ENCODE measurements at places on chromosomes 7 and 10.

DNA sequence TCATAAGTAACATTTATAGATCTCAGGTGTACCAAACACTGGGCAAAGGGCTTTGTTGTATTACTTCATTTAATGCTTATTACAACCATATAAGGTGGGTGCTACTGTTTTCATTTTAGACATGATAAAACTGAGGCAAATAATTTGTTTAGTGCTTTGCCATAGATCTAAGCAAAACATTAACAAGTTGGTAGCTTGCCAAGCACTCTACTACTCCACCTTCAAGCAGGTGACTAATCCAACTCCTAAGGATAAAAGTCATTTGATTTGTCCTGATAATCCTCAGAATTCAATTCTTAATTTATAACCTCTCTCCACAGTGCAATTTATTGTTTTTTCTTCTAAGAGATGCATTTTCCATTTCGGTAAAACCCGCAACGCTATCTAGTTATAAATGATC, 646.4 kb downstream of the GRM8 start:
- no peak for DNase-seq

DNA sequence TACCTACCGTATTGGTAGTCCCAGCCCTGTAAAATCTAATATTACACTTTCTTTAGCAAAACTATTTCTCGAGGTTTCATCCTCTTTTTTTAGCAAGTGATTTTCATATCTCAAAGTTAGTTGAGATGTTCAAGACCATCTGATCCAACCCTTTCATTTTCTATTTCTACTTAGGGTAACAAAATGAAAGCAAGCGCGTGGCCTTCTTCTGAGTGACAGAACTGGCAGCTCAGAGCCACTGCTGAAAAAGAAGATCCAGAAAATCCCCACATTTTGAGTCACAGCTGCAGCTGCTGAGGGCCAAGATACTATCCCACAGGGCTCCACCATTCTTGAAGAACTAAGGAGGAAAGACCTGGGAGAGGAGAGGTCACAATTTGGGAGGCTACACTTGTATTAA, 24.8 kb upstream of the ZNF800 start:
- DNase-seq: no peak

DNA sequence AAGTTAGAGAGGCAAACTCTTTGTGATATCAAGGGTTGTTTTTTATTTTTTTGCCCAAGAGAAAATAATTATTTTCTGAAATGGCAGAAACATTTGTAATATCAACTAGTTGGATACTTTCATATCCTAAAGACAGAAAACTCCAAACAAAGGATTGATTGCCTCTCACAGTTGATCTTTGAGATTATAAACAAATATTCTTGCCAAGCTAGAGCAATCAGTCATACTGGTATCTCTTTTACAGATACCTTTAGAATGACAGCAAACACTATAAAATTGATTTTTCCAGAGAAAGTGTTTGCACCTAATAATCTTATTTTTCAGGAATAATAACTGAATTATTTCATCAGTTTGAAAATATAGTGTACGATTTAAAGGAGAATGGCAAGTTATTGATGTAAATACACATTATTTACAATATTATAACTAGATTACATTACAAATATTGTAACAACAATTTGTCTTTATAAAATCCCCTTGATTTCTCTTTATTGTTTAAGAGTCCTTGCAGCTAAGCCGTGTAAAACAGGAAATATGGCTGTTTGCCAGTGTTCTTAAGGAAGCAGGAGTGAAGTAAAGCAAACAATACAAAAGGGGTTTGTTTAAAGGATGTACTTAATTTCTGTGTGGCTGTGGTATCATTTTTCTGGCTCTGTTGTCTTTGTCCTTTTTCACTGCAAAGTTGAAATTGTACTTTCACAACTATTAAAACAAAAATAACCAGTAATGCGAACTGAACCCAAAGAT, 58.4 kb downstream of the MAPK8 start:
- DNase-seq: no peak

DNA sequence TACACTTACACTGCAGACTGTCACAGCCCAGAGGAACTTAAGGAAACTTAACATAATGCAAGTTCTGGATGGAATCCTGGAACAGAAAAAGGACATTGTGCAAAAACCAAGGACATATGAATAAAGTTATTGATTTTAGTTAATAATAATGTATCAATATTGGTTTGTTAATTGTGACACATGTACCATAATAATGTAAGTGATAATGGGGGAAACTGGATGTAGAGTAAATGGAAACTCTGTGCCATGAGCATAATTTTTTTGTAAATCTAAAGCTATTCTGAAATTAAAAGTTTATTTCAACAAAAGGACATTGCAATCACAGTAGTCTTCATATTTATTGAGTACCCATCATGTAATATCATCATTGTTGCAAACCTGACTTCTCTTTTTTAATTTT, 107.2 kb downstream of the VTI1A start:
- no peak for DNase-seq

GRCh38 chr10:79059859-79060379, 8.8 kb upstream of the ZMIZ1 start:
- no peak for DNase-seq

DNA sequence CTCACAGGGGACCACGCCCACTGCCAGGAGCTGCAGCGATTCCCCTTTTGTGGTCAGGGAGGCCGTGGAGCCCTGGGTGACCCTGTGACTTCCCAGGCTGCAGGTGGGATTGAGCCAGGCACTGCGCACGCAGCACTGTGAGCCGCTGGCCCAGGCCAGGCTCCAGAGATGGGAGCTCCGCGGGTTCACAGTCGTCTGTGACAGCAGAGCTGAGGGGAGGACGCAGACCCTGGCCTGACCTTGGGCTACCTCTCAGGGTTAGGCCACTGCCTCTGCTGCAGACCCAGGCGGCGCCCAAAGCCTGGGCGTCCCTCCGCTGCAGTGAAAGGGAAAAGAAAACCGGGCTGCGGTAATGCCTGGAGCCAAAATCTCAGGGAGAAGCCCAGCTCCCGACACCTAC, 107.5 kb upstream of the GPR26 start:
- DNase-seq: no peak

GRCh38 chr7:130956417-130957136, 222.6 kb upstream of the KLF14 start:
- no peak for DNase-seq

GRCh38 chr7:33129806-33130153, 416 bp downstream of the BBS9 start:
- no peak for DNase-seq

GRCh38 chr10:110387983-110388686, 83.4 kb upstream of the SMNDC1 start:
- DNase-seq: no peak

DNA sequence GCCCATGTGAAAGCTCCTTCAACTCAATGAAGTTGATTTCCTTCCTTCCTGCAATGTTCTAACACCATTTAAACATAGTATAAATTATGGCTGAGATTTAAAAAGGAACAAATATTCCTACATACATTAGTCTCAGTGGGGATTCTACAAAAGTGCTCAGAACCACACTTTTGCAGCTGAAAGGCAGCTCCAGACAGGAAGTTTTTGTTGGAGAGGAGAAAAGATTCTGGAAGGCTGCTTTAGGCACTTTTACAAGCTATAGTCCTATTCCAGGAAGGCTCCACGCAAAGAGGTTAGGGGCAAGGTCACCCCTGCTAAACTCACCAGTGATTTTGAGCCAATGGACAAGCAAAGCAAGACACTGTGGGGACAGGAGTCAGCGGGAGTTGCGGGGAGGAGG, 179.2 kb upstream of the CDCA7L start:
- DNase-seq: no peak

GRCh38 chr10:47383261-47384147, 589 bp downstream of the ZNF488 start:
- no peak for DNase-seq

GRCh38 chr7:159142199-159142598, 2.5 kb downstream of the VIPR2 start:
- DNase-seq: no peak

DNA sequence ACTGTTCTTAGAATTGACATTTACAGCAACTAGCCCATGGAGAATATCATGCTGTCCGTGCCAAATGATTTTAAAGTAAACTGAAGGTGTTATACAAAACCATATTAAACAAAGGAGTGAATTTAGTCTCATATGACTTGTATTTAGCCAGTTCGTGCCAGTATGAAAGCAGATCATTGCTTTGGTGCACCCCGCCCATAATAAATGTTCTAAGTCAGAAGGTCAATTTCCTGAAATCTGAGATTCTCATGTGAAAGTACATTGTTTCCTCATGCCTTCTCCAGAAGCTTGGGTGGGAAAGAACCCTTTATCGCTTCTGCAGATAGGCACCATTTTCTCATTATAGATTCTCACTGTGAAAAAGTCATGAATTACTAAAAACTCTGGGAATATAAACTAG, 106.4 kb downstream of the CAMK1D start:
- no peak for DNase-seq

- DNase-seq: no peak
Observed at GRCh38 chr7:157983502-157984422, 603.9 kb downstream of the PTPRN2 start.

GRCh38 chr10:3260066-3260834, 87.7 kb upstream of the PITRM1 start:
- no peak for DNase-seq

- DNase-seq: no peak
Observed at GRCh38 chr7:114086537-114086913, 167.7 kb upstream of the PPP1R3A start.

- no peak for DNase-seq
Observed at GRCh38 chr10:114638821-114639625, 19.1 kb downstream of the ABLIM1 start.

- DNase-seq: no peak
Observed at GRCh38 chr7:155453296-155454182, 4.4 kb upstream of the EN2 start.

GRCh38 chr7:133040674-133041073, 41.2 kb downstream of the CHCHD3 start:
- no peak for DNase-seq

DNA sequence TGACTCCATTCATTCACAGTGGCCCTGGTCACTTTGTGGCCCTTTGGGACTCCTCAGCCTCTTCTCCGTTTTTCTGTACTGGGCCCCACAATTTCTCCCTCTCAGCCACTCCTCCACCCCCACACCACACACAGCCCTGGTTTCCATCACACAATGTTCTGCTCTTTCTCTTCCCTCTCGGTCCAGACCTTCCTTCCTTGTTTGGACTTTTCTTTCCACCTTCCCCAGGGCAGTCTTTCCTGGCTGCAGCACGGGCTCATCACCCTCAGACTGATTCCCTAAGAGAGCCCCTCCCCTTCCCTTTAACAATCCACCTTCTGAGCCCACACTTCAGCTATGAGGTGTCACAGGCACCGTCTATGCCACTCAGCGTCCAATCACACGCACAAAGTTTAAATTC, 25.7 kb downstream of the CPXM2 start:
- DNase-seq: no peak

- no peak for DNase-seq
Observed at GRCh38 chr10:129954492-129955315, 9.4 kb downstream of the EBF3 start.

DNA sequence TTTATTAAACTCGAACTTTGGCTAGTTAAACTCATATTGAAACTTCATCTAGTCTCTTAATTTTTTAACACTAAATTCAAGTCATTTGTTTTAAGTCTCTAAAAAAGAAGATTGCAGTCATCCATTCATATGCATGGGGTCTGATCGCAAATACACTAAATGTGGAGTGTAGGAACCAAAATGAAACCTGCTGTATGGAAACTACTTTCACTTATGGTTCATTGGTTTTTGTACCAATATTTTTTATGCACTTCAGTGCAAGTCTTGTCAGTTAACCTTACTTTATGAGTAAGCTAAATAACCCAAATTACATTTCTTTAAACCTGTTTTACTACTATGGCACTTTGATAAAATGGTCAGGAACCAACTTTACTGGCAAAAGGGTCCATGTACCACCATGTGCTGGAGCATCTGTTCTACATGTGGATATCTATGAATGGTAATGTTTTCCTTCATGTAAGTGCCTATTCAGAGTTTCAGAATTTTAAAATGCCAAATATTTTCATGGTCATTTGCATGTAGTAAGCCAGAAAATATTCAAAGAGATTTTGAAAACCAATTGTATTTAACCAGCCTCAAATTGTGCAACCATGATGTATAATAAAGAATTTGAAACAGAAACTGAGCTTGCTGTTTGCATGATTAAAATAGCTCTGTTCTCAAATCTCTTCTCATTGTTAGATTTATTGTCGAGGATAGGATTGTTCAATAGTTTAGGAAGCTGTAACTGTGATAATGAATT, 7.6 kb upstream of the SUPV3L1 start:
- no peak for DNase-seq

DNA sequence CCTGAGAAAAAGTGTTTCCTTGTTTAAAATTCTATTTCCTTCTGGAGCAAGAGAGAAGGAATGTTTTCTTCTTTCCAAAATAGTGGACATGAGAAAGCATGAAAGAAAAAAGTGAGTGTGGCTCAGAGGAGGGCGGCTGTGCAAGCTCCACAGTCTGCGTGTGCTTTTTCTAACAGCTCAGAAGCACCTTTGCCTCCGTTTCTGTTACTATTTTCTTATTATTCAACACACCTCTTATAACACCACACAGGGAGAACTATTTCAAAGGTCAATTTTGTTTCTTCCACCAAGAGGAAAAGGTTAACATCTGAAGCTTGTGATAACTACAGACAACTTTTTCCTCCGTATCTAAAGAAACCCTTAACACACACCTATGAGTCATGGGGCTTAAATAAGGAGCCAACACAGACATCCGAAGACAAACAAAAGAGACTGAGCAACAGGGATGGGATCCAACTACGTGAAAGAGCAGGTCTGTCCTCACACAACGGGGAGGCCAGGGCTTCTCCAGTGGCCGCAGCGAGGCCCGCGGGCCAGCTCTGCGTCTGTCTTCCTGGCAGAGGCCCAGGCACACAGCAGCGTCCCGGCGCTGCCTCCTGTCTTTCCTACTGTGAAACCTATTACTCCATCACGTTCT, 36.2 kb upstream of the NCAPG2 start:
- no peak for DNase-seq

DNA sequence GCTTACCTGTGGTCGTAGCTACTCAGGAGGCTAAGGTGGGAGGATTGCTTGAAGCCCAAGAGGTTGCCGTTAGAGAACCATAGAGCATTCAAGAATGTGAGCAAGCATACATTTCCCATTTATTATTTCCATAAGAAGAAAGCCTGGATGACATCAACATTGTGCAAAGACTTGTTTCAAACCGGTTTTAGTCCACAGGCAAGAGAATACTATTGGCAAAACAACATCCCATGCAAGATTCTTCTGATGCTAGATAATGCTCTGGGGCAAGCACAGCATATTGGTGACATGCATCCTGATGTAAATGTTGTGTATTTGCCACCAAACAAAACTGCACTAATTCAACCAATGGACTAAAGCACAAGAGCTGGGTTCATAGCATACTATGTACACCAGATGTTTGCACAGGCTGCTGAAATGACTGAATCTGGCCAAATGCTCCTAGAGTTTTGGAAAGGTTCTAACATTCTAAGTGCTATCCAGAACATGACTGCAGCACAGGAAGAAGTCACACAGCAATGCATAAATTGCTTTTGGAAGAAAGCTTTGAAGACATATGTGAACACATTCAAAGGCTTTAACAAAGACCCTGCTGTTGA, 42.6 kb downstream of the OTUD1 start:
- no peak for DNase-seq
